ENCODE measurements at places on chromosomes 1 and 21.

DNA sequence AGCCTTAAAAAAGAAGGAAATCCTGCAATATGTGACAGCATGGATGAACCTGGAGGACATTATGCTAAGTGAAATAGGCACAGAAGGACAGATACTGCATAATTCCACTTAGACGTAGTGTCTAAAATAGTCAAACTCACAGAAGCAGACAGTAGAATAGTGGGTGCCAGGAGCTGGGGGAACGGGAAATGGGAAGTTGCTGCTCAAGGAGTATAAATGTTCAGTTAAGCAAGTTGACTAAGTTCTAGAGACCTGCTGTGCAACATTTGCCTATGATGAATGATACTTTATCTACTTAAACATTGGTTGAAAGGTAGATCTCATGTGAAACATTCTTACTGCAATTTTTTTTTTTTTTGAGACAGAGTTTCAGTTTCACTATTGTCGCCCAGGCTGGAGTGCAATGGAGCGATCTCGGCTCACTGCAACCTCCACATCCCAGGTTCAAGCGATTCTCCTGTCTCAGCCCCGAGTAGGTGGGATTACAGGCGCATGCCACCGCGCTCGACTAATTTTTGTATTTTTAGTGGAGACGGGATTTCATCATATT is 197.8 kb downstream of the HIVEP3 start:
- DNase-seq = no peak

GRCh38 chr1:201556841-201557571 is 18.1 kb downstream of the NAV1 start:
- DNase-seq = peak; percentile 72

DNA sequence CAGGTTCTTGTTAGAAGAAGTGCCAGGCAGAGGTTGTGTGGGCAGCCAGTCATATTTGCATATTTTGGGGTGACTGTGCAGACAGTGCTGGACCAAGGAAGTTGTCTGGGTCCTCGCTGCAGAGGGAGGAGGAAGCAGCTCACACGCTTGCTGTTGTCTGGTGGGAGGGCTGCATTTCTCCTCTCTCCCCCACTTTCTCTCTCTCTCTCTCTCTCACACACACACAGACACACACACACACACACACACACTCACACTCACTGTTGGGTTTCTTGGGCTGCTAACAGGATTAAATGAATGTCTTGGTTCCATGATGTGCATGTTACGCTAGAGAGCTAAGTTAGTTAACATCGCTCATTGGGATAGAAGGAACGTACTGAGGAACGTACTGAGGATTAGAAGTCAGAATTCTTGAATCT is 72.9 kb downstream of the AGPAT3 start:
- DNase-seq = no peak

GRCh38 chr1:145959957-145960467 is 2.2 kb upstream of the LIX1L start:
- no peak for DNase-seq

- no peak for DNase-seq
Observed at GRCh38 chr1:151356696-151357095, 9.6 kb upstream of the RFX5 start.

DNA sequence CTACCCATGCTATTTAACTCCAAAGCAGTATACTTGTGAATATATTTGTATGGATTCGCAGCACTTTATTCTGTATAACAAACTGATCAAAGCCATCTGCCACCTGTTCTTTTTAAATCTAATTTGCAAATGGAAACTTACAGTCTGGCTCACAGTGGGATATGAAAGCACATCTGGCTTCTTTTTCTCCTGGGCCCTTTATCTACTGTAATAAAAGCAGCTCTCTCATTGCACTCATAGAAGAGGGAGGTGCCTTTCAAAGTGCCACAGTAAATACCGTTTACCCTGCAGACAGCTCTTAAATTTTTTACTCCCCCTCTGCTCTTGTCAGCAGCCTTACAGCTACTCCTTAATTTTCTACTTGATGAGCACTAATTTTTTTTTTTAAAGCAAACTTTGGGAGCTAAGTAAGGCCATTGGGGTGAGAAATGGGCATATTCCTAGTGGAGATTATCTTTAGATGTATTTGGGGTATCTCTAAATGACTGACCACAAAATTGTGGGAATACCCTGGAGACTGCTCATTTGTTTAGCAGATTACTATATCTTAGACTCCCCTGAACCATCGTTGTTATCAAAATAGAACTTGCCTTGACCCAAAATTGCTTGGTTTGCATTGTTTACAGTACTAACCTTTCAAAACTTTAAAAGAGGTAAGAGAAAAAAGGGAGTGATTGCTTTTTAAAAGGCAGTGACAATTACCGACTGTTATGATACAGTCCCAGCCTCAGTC is 110.1 kb downstream of the VPS13D start:
- no peak for DNase-seq

GRCh38 chr1:47813970-47814369 is 183.2 kb downstream of the TRABD2B start:
- no peak for DNase-seq

DNA sequence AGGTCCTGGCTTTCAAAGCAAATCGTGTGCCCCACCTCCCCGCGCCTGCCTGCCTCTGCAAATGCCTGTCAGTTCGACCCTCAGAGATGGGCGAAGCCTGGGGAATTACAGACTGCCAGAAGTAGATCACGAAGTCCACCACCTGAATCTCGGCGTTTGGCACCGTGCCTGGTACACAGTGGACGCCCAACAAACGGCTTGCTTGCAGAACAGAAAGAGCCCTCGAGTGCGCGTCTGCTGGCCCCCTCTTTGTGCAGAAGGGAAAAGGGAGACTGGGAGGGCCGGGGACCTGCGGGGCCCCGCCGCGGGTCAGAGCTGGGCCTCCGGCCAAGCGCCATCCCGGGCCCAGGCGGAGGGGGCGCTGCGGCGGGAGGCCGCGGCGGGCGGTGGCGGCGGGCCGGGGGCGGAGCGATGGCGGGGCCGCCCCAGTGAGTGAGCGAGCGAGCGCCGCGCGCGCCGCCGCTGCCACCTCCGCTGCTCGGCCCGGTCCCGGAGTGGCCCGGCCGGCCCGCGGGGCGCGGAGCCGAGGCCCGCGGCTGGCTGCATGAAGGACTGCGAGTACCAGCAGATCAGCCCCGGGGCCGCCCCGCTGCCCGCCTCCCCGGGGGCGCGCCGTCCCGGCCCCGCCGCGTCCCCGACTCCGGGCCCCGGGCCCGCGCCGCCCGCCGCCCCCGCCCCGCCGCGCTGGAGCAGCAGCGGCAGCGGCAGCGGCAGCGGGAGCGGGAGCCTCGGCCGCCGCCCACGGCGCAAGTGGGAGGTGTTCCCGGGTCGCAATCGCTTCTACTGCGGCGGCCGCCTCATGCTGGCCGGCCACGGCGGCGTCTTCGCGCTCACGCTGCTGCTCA is at the start of gene ZDHHC18:
Gene ZDHHC18 (plus strand): TSS at position 428 of the 845 bp plus-strand sequence. CDS start 117 bp downstream, at position 545.
- DNase-seq = peak; percentile 62

- no peak for DNase-seq
Observed at GRCh38 chr1:166603296-166603695, 236.0 kb upstream of the POGK start.

DNA sequence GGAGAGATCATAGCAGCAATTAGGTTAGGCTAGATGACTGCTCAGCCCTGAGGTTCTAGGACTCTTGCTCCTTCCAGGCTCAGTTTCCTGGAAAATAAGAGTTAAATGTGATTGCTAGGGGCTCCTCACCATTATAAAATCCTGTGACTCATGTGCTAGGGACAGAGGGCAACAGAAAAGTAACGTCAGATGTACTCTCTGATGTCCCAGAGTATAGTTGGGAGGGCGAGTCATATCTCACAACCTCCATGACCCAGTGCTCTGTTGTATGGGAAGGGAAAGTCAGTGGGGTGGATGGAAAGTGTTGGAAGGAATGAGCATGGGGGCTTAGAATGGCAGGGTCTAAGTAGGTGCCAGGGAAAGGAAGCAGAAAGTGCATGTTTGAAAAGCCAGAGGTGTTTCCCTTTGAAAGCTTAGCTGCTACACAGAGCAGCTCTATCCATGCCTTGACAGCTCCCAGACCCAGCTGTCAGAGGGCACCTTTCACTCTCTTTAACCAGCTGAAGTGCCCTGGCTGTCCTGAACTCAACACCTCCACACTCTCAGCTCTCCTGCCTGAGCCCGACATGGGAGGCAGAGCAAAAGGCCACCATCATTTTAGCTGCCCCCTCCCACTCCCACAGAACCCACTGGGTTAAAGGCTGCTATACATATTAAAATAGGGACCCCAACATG is 11.6 kb downstream of the GJA5 start:
- no peak for DNase-seq

GRCh38 chr1:6500544-6501278 is 9.2 kb upstream of the PLEKHG5 start:
- no peak for DNase-seq

- no peak for DNase-seq
Observed at GRCh38 chr1:91349524-91349923, 55.1 kb downstream of the HFM1 start.

GRCh38 chr1:114979278-114979891 is 50.2 kb upstream of the TSHB start:
- peak; percentile 66 for DNase-seq

- DNase-seq = peak; percentile 22
Observed at GRCh38 chr1:26719205-26719604, 23.4 kb downstream of the ARID1A start.

DNA sequence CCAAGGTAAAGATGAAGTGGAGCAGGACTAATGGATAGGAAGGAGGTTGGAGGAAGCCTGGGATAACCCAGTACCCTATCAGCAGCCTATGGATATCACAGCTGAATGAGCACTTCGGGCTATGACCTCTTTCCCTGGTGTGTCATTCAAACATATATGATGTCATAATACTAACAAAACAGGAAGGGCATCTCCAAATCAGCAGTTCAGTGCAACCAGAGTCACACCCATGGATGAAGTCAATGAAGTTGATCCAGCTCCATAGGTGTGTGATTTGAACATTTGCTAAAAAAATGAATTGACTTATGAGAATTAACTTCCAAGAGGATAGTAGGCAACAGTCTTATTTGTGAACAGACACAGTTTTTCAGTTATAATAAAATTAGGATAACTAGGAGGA is 1.7 kb upstream of the C1orf116 start:
- no peak for DNase-seq

GRCh38 chr21:39444421-39445180 is 977 bp downstream of the LCA5L start:
- peak; percentile 14 for DNase-seq

DNA sequence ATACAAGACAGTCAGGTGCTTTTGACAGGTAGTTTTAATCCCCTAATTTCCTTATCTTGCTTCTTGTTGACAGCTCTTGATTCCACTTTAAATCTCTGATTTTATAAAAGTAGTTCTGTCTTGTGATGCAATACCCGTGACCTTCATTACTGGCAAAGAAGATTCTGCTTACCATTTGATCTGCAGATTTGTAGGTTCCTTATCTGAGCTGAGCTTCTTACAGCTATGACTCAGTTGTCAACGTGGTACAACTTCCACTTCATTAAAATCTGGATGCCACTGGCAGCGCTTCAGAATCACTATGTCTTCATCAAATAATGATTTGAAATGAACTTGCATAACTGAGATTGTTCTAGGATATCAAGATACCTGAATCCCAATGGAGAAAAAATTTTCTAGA is 543.6 kb upstream of the B3GALT2 start:
- DNase-seq = no peak

GRCh38 chr1:104295511-104295910 is 545.8 kb downstream of the AMY1C start:
- no peak for DNase-seq

GRCh38 chr1:36950604-36951291 is 83.6 kb downstream of the GRIK3 start:
- no peak for DNase-seq

GRCh38 chr1:229596925-229597699 is 28.8 kb downstream of the TAF5L start:
- peak; percentile 11 for DNase-seq

GRCh38 chr1:6145864-6146410 is 34.2 kb downstream of the CHD5 start:
- DNase-seq = no peak

DNA sequence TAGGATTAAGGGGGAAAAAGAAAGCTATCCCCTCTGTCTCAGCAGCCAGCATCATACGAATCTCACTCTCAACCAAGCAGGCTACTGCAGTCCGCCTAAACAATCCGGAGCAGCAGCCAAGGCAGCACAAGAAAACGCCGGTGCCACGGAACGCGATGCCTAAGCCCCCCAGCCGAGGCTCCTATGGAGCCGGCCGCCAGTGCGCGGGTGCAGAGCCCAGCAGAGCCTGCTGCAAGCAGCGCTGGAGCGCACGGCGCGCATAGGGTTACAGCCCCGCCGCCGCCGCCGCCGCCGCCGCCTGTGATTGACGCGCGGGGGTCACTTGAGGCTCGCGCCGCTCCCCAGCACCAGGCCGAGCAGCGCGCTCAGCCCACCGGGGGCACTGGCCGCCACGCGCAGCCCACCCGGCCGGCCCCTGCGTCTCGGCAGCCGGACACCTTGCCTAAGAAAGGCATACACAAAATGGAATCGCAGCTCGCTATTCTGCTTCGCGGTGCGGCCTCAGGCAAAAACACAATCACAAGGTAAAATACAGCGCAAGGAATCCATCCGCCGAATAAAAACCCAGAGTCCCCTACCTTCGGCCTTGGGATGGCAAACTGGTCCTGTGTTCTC is 780 bp downstream of the HIVEP3 start:
- DNase-seq = no peak

DNA sequence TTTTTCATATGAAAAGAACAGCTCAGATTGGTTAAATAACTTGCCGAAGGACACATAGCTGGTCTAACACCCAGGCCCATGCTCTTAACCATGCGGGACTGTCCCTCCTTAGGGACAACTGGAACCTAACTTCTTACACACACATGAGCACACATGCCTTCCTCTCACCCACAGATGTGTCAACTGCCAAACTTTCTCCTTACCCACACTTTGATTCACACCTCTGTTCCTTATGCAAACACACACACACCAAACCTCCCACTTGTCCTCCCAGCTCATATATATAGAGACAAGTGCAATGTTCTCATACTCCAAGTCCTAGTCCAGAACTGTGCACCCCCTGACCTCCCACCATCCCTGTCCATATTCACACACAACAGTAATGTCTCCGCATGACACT is 4.3 kb downstream of the RAB25 start:
- no peak for DNase-seq

- DNase-seq = no peak
Observed at GRCh38 chr1:204225841-204226735, 12.3 kb upstream of the GOLT1A start.

DNA sequence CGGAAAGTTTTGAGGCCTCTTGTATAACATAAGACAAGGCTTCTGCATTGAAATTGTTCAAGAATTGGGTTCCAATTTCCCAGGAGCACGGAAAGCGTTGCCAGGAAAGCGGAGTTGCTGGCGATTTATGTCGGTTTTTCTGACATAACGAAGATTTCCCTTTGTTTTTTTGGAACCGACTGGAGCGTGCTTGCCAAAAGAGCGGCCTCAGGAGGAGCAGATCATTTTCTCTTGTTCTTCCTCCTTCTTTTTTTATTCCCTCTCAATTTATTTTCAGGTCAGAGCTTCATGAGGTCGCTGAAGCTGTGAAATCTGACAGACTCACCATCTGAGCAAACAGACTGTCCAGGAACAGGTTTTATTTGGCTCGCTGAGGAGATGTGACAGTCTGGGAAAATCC is 275.5 kb downstream of the CAMTA1 start:
- DNase-seq = no peak

- DNase-seq = no peak
Observed at GRCh38 chr1:47781171-47781959, 215.8 kb downstream of the TRABD2B start.

GRCh38 chr1:22728751-22729399 is 18.2 kb downstream of the EPHB2 start:
- DNase-seq = no peak

GRCh38 chr1:227758366-227758765 is 23.1 kb downstream of the SNAP47 start:
- no peak for DNase-seq

All from dermis microvascular lymphatic vessel endothelial cell (primary cell).